Stimulated activated CD8-positive, alpha-beta memory T cell treated with anti-CD3 and anti-CD28 coated beads, Interleukin-7, amount 100 ng/mL, for 1 hour (primary cell): ENCODE measurements at places on chromosomes 13 and 19.
A peak's percentile ranks its signal among the peaks of the same experiment; 100 is the strongest.

- no peak for DNase-seq
These were observed 47.2 kb downstream of the LYL1 start for GRCh38 chr19:13055213-13056051.

- DNase-seq = no peak
These were observed 76.6 kb downstream of the B3GLCT start for GRCh38 chr13:31276421-31276820.

DNA sequence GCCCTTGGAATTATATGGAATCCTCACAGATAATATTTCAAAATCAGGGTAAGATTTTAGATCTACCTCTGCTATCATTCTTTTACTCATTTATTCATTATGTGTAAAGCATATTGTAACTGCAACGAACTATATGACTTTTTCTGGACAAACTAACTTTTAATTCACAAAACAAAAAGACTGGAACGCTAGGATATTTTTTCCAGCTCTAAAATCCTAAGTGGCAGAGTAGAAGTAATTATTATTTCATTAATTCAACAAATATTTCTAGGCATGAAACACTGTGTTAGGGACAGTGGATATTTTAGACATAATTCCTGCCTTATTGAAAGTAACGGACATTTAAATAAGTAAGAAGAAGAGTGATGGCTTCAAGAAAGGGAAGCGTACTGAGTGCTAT, 26.9 kb upstream of the SOX21 start:
- no peak for DNase-seq

GRCh38 chr19:48302600-48302959, 22.8 kb upstream of the EMP3 start:
- DNase-seq = no peak

- DNase-seq = no peak
These were observed 44.3 kb downstream of the ZMYM2 start for GRCh38 chr13:20002787-20003186.

DNA sequence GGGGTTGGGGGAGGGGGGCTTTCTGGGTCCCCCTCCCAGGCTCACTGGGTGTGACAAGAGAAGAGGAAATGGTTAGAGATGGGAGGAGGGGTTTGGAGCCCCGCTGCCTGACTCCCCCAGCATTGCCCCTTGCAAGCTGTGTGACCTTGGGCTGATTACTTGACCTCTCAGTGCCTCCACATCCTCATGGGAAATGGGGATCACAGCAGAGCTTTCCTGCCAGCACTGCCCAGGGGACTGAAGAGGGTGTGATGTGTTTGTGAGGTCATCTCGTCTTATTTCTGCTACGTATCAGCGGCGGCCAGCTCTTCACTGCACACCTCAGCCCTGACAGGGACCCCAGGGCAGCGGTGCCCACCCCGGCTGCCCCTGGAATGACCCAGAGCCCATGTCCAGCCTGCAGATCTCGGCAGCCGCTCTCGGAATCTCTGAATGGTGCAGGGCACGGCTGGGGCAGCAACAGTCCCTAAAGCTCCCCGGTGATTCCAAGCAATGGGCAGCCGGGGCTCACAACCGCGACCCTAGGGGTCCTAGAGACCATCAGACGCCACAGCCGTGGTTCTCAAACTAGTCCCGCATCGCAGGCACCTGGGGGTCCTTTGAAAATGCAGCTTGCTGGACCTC, 8.4 kb downstream of the PNMA8B start:
- no peak for DNase-seq

- no peak for DNase-seq
These were observed 8.7 kb upstream of the SERPINE3 start for GRCh38 chr13:51330791-51331190.

DNA sequence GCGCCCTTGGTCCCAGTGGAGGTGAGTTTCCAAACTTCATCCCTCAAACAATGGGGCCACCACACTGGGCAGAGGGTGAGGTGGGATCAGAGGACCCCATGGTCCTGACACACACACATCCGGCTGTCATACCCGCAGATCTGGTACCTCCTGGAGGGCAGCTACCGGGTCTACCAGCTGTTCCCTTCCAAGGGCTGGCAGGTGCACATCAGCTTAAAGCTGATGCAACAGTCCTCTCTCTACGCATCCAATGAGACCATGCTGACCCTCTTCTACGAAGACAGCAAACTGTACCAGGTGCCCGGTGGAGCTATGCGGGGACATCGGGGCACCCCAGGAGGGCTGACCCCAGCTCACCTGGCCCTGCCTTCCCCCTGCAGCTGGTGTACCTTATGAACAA, 14.0 kb upstream of the PSMD8 start:
- DNase-seq = no peak

- DNase-seq = no peak
These were observed 685 bp downstream of the GMFG start for GRCh38 chr19:39335168-39335548.

DNA sequence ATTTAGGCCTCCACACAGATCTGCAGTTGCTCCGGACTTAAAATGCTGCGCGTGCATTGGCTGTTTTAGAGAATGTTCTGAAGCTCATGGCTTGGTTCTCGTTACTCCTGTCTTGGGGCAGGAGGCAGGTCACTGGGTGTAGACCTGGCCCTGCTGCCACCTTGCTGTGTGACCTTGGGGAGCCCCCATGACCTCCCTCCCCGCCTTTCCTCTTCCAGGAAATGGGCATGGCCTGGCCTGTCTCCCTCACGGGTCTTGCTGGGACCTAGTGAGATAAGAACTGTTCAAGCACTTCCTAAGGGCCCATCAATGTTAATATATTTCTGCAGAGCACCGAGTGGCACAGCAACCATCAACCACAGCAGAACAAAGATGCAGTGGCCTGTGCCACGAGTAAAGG, 49.4 kb downstream of the KLF2 start:
- no peak for DNase-seq

- no peak for DNase-seq
These were observed 136.4 kb downstream of the PTPRS start for GRCh38 chr19:5204212-5204611.

GRCh38 chr19:45171211-45171623, 6.8 kb downstream of the TRAPPC6A start:
- DNase-seq = no peak

DNA sequence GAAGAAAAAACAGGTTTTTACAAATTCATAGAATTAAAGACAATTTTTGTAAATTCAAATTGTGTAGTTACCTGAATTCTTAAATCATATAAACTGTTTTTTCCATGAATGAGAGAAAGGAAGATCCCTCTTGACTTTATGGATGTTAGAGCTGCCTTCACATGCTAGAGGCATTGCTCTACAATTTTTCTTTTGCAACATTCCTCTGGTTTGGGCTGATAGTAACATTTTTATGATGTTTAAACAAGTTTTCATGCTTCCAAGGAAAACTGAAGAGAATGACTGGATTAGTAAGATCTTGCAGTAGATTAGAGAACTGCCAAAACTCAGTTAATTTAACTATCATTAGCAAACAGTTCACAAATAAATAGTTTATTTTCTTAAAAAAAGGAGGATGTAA, 250.6 kb downstream of the GPC6 start:
- no peak for DNase-seq

DNA sequence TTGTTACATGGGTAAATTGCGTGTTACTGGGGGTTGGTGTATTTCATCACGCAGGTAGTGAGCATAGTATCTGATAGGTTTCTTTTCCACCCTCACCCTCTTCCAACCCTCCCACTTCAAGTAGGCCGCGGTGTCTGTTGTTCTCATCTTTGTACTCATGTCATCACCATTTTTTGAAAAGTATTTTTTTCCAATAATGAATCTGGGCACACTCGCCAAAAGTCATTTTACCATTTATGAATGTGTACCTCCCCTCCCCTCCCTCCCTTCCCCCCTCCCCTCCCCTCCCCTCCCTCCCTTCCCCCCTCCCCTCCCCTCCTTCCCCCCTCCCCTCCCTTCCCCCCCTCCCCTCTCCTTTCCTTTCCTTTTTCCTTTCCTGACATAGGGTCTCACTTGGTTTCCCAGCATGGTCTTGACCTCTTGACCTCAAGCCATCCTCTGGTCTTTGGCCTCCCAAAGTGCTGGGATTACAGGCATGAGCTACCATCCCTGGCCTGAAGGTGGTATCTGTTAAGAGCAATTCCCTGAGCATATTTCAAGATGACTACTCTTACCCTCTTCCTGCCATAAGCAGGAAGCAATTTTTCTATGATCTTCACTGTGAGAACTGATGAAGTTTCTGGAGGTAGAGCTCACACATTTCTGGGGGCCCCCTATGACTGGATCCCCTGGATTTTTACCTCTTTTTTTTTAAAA, 15.7 kb downstream of the ZNF627 start:
- no peak for DNase-seq

- DNase-seq = no peak
These were observed 7.6 kb upstream of the ERFL start for GRCh38 chr19:41935760-41936415.

DNA sequence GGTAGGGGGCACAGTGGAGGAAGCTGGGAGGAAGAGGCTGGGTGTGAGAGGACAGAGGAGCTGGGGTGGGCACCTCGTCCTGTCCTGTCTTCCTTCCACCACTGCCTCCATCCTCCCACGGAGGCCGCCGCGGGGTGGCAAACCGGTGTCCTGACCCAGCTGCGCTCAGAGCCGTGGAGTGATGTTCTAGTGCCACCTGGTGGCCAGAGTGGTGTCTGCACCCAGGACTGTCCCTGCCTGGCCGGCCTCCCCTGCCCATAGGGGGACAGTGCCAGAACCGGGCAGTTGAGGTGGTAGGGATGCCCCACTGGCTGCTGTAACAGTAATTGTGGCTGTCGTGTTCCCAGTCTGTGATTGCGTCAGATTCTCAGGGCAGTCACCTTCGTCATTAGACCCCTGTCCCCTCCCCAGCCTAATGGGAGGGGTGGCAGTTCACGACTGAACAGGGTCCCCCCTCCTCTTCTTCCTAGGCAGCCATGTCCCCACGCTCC, 11.1 kb upstream of the ARRDC2 start:
- DNase-seq = peak; percentile 81

- DNase-seq = no peak
These were observed 5.9 kb downstream of the RPL18A start for GRCh38 chr19:17865364-17866311.

DNA sequence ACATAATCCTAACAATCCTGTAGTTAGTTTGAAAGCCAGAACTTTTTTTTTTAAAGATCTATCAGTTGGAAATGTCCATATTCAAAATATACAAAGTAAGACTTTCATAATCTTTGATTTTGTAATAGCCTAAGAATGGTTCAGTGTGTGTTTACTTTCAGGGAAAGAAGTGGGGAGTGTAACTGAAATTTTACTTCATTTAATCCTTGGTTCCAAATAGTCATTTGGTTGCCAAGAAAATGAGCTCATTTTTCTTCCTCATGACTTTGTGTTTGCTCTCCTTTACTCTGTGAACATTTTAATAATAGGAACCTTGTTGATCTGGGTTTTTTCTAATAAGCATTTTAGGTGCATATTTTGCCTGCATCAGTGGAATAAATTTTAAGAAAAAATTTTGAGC, 278.8 kb downstream of the SLITRK6 start:
- DNase-seq = no peak

DNA sequence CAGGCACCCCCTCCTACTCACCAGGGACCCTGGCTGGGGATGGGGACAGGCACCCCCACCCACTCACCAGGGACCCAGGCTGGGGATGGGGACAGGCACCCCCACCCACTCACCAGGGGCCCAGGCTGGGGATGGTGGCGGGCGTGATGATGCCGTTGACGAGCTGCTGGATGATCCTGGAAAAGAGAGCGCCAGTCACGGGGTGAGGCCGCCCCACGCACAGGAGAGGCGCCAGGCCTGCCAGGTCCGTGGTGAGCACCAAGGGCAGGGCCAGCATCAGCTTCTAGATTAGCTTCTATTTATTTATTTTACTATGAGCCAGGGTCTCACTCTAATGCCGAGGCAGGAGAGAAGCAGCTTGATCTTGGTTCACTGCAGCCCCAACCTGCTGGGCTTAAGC, 10.4 kb downstream of the FGF22 start:
- no peak for DNase-seq

DNA sequence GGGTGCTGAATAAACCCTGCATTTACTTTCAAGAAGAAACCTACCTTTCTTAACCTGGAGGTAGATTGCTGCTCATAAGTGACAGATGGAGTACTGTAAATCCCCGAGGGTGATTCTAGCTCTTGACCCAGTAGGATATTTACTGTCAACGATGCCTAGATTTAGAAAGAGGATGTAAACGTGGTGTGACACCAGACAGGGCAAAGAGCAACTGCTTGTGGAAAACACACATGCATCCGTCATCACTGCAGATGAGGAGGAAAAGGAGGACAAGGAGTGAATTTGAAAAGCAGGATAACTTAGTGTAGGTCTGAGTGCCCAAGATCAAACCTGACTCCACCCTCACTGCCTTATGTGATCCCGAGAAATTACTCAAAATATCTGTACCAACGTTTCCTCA, 9.8 kb upstream of the CLN5 start:
- no peak for DNase-seq

DNA sequence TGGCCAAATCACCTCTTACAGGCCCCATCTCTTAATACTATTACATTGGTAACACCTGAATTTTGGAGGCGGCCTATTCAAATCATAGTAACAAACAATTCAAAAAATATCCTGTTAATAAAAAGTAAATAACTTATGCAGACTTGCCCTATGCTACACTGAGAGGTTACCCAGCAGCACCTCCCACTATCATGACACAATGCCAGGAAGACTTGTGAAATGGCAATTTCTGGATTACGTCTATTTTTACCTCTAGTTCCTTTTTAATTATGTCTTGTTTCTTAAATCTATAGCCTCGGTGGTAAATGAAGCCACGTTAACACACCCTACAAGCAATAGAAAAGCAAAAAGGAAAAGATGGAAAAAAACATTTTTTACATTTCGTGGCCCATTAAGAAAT, 6.2 kb upstream of the DZIP1 start:
- no peak for DNase-seq

GRCh38 chr13:109611912-109612691, 174.3 kb downstream of the IRS2 start:
- DNase-seq = no peak

- DNase-seq = no peak
These were observed 20.0 kb downstream of the GARRE1 start for GRCh38 chr19:34274284-34274826.

GRCh38 chr19:46926170-46927071, 65.6 kb downstream of the ARHGAP35 start:
- DNase-seq = no peak

GRCh38 chr13:49530457-49530856, 34.7 kb downstream of the PHF11 start:
- no peak for DNase-seq

- no peak for DNase-seq
These were observed 98.7 kb downstream of the STARD13 start for GRCh38 chr13:33186861-33187291.

GRCh38 chr19:10871711-10872545, 575 bp downstream of the CARM1 start:
- DNase-seq = no peak

DNA sequence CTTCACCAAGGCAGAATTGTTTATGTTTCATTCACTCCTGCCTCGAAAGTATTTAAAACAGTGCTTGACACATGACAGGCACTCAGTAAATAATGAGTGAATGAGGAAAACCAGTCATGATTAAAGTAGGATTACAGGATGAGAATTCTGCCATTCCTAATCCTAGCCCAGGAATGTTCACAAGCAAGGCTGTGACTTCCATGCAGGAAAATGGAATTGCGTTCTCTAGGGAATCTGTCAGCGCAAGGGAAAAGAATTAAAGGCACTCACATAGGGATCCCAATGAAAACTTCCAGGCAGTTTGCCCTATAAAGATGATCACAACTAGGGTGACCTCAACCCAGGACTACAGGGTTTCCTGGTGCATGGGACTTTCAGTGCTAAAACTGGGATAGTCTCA, 143.4 kb downstream of the CYSLTR2 start:
- DNase-seq = no peak
